ENCODE measurements at places on chromosomes 6 and 20. TPM values are rescaled to one million over a fixed set of nuclear protein-coding genes. Genes with fewer than 3 reads are reported as not detected.

The DEFB132 gene
- not detected for total RNA-seq

The UBD gene
- total RNA-seq: not detected

The SMLR1 gene
- total RNA-seq: not detected

The ZC2HC1B gene
- total RNA-seq: not detected

The SASH1 gene
- 93.0 TPM for total RNA-seq

The COQ3 gene
- 5.2 TPM for total RNA-seq

The FKBP1A gene
- total RNA-seq: 176 TPM

The IYD gene
- under 0.01 TPM for total RNA-seq

The DOK5 gene
- total RNA-seq: 99.6 TPM

The TRIM40 gene
- total RNA-seq: not detected

The FRK gene
- 0.79 TPM for total RNA-seq

The LGSN gene
- 0.12 TPM for total RNA-seq

The MYL9 gene
- total RNA-seq: 11.6 TPM

The EPPIN gene
- total RNA-seq: not detected

The CGAS gene
- 4.4 TPM for total RNA-seq

The RSPH4A gene
- 0.19 TPM for total RNA-seq

The ANKRD66 gene
- total RNA-seq: not detected

The TBXT gene
- not detected for total RNA-seq

The CEBPB gene
- 28.8 TPM for total RNA-seq

The PRR18 gene
- not detected for total RNA-seq

The KIAA0408 gene
- 2.4 TPM for total RNA-seq

The PPP1R3G gene
- total RNA-seq: 1.2 TPM

The SLC22A1 gene
- total RNA-seq: 0.75 TPM

The OOEP gene
- not detected for total RNA-seq

The PRPF6 gene
- total RNA-seq: 82.0 TPM

The FOXA2 gene
- not detected for total RNA-seq

The RIN2 gene
- 42.2 TPM for total RNA-seq

The PTPRK gene
- total RNA-seq: 65.0 TPM

The MED20 gene
- total RNA-seq: 23.3 TPM
